Activated CD8-positive, alpha-beta memory T cell treated with anti-CD3 and anti-CD28 coated beads for 4 hours (primary cell): ENCODE measurements at places on chromosomes 11 and 22.
A peak's percentile ranks its signal among the peaks of the same experiment; 100 is the strongest.

GRCh38 chr11:74468936-74469335 is 1.6 kb upstream of the KCNE3 start:
- DNase-seq = no peak

DNA sequence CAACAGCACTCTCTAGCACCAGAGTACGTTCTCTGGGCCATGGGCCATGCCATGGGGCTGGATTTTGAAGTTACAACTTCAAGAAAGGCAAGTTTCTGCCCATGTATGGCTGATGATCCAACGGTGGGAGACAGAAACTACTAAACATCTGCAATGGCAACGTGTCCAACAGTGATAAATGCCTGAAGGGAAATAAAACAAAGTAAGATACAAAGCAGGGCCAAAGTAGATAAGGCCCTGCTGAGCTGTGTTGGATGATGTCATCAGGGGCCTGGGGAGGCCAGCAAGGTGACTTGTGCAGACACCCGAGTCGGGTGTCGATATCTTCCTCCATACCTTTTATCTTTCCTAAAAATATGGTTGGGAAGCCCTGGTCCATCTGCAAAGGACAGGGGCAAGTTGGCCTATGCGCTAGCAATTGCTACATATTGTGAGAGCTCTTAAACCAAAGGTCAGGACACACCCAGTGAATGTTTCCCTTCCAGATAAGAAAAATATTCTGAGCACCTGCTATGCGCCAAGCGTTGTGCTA is 487.2 kb downstream of the MN1 start:
- no peak for DNase-seq

GRCh38 chr22:27692243-27692642 is 109.3 kb downstream of the MN1 start:
- DNase-seq = no peak

GRCh38 chr11:39712581-39712980 is 1746.9 kb downstream of the LRRC4C start:
- DNase-seq = no peak

GRCh38 chr22:20257212-20258020 is 10.7 kb downstream of the RTN4R start:
- DNase-seq = no peak

- DNase-seq = no peak
These were observed 120.9 kb downstream of the TBC1D22A start for GRCh38 chr22:46883092-46883910.

DNA sequence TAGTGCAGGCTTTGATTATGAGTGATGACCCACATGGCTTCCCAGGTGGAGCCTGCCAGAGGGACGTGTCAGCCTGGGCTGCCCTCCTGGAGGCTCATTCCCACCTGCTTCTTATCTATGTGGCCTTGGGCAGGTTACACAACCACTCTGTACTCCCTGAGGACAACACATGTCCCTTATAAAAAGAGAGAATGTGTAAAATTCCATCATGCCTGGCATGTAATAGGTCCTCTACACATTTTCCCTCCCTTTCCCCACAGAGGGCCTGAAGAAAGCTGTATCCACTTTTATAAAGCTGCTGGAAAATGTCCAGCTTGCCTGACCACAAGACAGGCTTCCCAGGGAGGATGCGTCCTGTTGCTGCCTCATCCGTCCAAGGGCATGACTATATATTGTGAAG is 55.0 kb upstream of the VSTM5 start:
- no peak for DNase-seq

GRCh38 chr22:25146307-25146706 is 53.4 kb upstream of the CRYBB3 start:
- DNase-seq = no peak

- DNase-seq = no peak
These were observed 193.9 kb upstream of the RAG2 start for GRCh38 chr11:36791957-36792356.

- no peak for DNase-seq
These were observed 14.0 kb downstream of the FAM118A start for GRCh38 chr22:45323695-45324094.

GRCh38 chr22:38016182-38017151 is 32.1 kb upstream of the SOX10 start:
- DNase-seq = no peak

DNA sequence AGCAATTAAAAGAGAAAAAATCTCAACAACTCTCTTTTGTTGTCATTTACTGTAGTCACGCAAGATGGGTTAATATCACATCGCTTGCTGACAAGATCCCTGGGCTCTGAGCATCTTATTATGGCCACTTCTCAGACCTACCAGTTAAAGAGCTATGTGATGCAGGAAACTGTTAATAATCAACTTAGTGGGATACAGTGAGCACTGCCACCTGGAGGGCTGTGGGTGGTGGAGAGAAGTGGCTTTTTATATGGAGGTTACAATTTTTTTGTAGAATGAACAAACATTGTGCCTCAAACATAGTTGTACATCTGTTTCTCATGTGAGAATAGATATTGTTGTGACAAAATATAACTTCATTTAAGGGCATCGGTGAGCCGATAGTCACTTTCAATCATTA is 181.0 kb downstream of the TENM4 start:
- no peak for DNase-seq

GRCh38 chr11:73228268-73229134 is 10.4 kb downstream of the P2RY2 start:
- DNase-seq = no peak

- peak; percentile 26 for DNase-seq
These were observed 28.1 kb downstream of the IGSF9B start for GRCh38 chr11:133928628-133929059.

- DNase-seq = no peak
These were observed 17.2 kb downstream of the TOB2 start for GRCh38 chr22:41429232-41429950.

- DNase-seq = peak; percentile 25
These were observed 728 bp downstream of the DCUN1D5 start for GRCh38 chr11:103091064-103091800.

- DNase-seq = no peak
These were observed 115.9 kb upstream of the GRK3 start for GRCh38 chr22:25448435-25449051.

GRCh38 chr11:92751594-92751993 is 217.9 kb upstream of the MTNR1B start:
- DNase-seq = no peak

- DNase-seq = no peak
These were observed 669.9 kb downstream of the BRD1 start for GRCh38 chr22:49157529-49158339.

DNA sequence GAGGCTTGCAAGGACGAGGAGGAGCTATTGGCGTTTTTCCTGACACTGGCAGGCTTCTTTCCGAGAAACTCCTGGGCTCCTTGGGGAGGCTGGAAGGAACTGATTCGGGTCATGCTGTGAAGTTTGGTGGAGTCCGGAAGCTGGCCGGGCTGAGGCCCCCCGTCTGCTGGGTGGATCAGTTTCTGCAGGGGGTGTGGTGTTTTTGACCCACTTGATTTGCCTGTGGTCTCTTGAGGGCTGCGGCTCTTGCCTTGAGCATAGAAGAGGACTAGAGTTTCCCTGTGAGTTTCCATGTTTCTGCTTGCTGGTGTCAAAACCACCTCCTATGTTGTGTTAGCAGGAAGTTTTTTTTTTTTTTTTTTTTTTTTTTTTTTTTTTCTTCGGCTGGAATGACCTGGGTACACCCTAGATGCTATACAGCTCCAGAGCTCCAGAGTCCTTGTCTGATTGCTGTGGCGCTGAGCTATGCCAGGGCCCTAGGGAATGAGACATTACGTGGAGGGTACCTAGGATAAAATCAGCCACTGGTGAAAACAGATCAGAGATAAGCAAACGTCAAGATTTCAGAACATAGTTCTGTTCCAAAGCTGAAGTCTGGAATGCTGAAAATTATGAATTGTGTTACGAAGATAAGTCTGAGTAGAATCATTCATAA is 728 bp downstream of the TBC1D22A start:
- no peak for DNase-seq

GRCh38 chr11:119739975-119740374 is 11.0 kb upstream of the NECTIN1 start:
- DNase-seq = no peak

GRCh38 chr22:18985780-18986179 is 49.7 kb upstream of the PRODH start:
- DNase-seq = no peak

DNA sequence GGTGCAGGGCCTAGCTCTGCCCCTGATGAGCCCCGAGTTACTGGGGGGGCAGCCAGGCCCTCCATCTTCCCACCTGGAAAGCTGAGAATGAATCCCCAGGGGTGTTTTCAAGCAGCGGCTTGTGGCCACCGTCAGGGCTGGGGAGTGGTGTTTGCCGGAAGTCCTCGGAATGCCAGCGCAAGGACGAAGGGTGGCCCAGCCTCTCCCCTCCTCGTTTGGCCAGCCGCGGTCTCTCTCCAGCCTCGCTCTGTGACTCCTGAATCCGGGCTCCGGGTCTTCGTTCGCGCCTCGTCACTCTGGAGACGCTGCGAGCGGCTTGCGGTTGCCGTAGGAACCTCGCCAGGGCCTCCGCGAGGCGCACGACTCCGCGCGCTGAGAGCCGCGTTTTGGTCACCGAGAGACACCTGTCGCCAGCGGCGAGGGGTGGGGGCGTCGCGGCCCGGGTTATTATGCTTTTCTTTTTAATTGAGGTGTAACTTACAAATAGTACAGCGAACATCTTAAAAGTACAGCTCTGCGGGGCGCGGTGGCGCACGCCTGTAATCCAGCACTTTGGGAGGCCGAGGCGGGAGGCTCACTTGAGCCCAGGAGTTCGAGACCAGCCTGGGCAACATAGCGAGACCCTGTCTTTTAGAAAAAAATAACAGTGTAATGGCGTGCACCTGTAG is 6.3 kb upstream of the KDELR3 start:
- DNase-seq = no peak

- DNase-seq = no peak
These were observed 11.5 kb upstream of the YWHAH start for GRCh38 chr22:31932863-31933262.

- DNase-seq = no peak
These were observed 392.3 kb upstream of the LRRC4C start for GRCh38 chr11:41851743-41852142.

- no peak for DNase-seq
These were observed 65.8 kb downstream of the CSTPP1 start for GRCh38 chr11:47002390-47002789.

DNA sequence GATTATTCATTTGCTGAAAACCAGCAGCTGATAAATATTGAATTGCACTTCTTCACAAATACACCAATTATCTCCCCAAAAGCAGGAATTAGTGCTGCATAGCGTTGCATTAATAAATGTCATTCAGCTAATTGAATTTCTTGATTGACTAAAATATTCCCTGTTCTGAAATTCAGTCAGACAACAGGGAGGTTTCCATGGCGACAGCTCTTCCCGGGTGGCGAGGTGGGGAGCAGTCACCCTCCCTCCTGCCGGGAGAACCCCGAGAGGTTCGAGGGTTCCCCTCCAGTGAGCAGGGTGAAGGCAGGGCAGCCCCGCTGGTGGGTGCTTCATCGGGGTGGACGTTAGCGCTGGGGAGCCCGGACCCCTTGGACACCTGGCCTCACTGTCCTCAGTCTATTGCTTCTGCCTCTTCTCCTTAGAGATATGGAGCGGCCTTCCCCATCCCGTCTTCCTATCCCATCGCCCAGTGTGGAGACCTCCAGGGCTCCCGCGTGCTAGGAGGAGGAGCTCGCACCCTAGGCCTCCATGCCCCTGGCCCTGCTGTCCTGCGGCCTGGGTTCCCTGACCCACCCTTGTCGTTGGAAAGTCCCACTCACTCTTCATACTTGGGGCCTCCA is 983.5 kb downstream of the BRD1 start:
- no peak for DNase-seq

GRCh38 chr11:1271002-1271401 is 38.4 kb downstream of the TOLLIP start:
- DNase-seq = no peak

GRCh38 chr11:130813196-130813595 is 103.1 kb downstream of the SNX19 start:
- no peak for DNase-seq

DNA sequence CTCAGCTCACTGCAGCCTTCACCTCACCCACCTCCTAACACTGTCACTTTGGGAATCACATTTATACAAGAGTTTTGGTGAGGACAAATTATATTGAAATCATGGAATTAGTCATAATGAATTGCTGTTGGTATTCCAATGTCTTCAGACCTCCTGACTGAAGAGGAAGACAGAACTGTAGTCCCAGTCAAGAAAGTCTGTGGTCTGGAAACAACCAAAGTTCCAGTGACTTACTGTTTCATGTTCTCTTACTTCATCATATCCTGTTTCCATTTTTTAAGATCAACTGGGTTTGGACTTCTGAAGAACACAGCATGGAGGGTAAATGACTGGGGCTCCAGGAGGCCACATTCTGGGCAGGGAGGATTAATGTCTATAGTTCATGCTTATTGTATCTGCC is 43.0 kb upstream of the HIPK3 start:
- DNase-seq = no peak

- no peak for DNase-seq
These were observed 355.6 kb downstream of the METTL15 start for GRCh38 chr11:28463826-28464225.

DNA sequence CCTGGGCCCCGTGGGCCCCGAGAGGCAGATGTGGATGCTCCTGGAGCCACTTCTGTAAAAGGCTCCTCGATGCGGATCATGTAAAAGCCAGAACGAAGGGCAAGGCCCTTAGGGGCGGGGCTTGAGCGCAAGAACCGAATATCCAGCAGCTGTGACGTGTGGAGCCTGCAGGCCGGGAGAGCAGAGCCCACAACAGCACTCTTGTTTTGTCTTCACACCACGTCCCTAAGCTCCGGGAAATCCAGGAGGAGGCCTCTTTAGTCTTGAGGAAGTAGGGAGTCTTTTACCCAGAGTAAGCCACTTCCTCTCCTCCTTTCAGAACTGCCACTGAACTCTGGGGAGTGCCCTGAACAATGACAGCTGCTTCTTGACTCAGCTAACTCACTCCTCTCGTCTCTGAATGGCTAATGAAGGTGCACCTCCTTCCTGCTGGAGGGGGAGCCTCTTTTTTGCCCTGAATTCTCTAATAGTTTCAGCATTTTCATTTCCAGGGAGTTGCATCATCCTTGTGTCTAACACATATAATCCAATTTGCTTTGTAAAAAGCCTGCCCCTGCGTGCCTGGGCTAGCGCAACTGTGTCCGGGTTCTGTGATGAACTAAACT is 12.5 kb downstream of the L3MBTL2 start:
- DNase-seq = no peak

- DNase-seq = no peak
These were observed 3.1 kb downstream of the ILK start for GRCh38 chr11:6606471-6607189.

- DNase-seq = no peak
These were observed 31.4 kb downstream of the LRP5 start for GRCh38 chr11:68343761-68344256.

DNA sequence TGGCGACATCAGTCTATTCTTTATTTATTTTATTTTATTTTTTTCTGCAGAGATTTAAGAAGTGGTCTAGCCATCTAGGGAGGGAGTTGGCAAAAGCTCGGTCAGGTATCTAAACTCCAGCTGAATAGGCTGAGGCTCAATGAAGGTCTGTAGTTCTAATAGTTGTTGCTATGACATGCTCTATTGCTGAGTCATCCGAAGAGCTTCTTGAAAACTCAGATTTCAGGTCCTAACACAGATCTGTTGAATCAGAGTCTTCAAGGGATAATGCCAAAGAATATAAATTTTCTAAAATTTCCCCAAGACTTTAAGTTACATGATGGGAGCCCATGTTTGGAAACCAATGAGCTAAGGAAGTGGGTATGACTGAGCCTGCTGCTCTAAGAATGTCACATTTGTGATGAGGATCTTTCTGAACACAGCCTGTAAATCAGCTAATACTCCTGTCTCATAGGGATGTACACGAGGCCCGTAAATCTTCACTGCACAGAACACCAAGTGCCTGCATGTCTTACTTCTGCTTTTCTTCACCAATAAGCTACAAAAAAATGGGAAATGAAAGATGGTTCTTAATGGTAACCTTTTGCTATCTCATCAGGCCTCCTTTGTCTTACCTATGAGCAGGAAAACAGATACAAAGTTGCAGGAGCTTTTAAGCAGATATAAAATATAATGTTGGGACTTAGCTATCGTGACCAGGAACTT is 901.4 kb upstream of the API5 start:
- no peak for DNase-seq
